ENCODE measurements at places on chromosomes 12 and 14. TPM values are rescaled to one million over a fixed set of nuclear protein-coding genes. Genes with fewer than 3 reads are reported as not detected.

DNA sequence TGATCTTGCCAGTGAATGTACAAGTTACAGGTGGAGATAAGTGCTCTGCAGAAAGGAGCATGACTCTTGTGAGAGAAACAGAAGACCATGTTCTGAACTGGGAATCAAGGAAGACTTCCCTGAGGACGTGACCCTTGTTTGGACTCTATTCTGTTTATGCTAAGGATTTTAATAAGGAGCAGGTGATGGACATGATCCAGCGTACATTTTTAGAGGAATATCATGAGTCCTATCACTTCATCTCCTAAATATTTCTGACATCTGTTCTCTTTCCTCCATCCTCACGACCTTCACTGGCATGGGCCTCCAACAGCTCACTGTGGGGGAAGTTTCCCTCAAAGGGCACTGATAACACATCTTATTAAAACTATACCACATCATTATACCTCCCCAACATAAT lies 7.9 kb upstream of the SLC38A1 start:
- H3K27ac ChIP-seq = no peak overlapping the region
- H3K4me3 ChIP-seq = no peak overlapping the region
- no peak for DNase-seq
- H3K27me3 ChIP-seq = no peaks in the 10 kb centered on the region

Gene MYL6B
- 203 TPM for polyA plus RNA-seq

DNA sequence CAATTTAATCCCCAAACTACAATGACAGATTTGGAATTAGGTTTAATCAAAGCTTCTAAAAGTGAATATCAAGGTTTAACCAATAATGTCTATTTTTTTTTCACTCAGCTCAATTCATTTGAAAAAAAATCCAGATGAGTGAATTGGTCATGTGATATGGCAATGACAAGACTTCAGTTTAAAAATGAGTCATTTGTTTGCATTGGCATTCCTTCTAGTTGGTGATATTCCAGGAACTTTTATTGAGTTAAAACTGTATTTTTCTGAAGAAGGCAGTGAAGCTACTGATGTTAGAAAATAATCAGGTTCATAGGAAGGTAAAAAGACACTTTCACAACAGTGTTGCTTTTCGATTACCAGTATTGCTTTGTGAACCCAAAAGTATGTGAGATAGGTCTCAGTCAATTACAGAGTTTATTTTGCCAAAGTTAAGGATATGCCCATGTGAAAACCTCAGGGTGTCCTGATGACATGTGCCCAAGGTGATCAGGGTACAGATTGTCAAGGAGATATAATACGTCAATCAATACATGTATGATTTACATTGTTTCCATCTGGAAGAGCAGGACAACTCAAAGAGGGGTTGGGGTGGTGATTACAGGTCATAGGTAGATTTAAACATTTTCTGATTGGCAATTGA lies 1214.9 kb downstream of the GALC start:
- H3K27me3 ChIP-seq = no peaks in the 10 kb centered on the region
- H3K4me1 ChIP-seq = peaks cover 6% of the 10 kb centered on the region
- H3K4me3 ChIP-seq = no peak overlapping the region
- DNase-seq = no peak

Gene CIT
- polyA plus RNA-seq = 5.7 TPM

GRCh38 chr14:53011053-53011462 lies 60.2 kb upstream of the FERMT2 start:
- H3K27ac ChIP-seq = no peak overlapping the region
- no peaks in the 10 kb centered on the region for H3K36me3 ChIP-seq
- no peak overlapping the region for H3K4me3 ChIP-seq
- DNase-seq = no peak

Gene IAPP
- not detected for polyA plus RNA-seq
